ENCODE measurements at places on chromosomes 7 and 10.
A peak's percentile ranks its signal among the peaks of the same experiment; 100 is the strongest.

GRCh38 chr10:113643183-113643582 is 20.7 kb downstream of the NRAP start:
- H3K4me3 ChIP-seq: no peak overlapping the region
- DNase-seq: no peak
- no peaks in the 10 kb centered on the region for H3K36me3 ChIP-seq
- no peaks in the 10 kb centered on the region for H3K4me1 ChIP-seq

- H3K4me3 ChIP-seq: no peak overlapping the region
- no peaks in the 10 kb centered on the region for H3K4me1 ChIP-seq
- H3K27me3 ChIP-seq: no peaks in the 10 kb centered on the region
- DNase-seq: no peak
These were observed 565.8 kb upstream of the ADARB2 start for GRCh38 chr10:2303169-2303568.

DNA sequence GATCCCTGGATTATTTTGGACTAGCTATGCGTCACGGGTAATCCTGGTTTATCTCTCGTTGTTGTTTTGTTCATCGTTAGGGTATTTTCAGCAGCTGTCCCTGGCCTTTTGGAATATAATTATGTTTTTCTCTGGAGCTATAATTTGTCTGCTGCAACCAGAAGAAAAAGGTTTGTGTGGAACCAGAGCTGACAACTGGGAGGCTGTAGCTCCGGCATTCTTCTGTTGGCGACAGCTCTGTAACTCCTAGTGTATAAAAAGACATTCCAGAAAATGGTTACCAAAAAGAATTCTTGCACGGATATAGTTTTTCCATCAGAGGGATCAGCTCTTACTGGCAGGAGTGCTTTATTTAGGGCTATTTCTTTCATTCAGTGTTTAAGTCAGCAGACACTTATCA is 130.9 kb upstream of the PRR15 start:
- H3K27ac ChIP-seq: no peak overlapping the region
- no peak for DNase-seq
- no peak overlapping the region for H3K4me3 ChIP-seq
- no peaks in the 10 kb centered on the region for H3K36me3 ChIP-seq
- no peaks in the 10 kb centered on the region for H3K27me3 ChIP-seq

- no peaks in the 10 kb centered on the region for H3K36me3 ChIP-seq
- H3K4me3 ChIP-seq: no peak overlapping the region
- DNase-seq: peak; percentile 25
- no peak overlapping the region for H3K27ac ChIP-seq
- no peaks in the 10 kb centered on the region for H3K4me1 ChIP-seq
- no peaks in the 10 kb centered on the region for H3K27me3 ChIP-seq
These were observed 59.0 kb upstream of the TAS2R16 start for GRCh38 chr7:123054357-123055133.

DNA sequence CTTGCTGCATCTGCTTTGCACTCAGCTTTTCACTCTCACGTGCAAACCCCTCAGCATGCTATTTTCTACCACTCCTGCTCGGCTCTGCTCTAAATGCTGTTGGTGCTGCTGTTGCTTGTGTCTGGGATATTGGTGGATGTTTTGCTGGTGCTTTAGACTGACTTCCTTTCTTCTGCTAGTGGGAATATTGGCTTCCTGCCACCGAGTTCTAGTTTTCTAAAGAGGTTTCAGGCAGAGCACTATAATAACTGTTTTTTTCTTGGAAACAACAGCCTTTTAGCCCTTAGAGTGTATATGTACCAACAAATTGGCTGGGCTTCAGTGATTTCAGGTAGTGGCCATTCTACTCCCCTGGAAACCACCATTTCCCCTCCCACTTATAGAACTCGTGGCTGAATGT is 27.8 kb downstream of the TMEM236 start:
- no peaks in the 10 kb centered on the region for H3K4me1 ChIP-seq
- no peaks in the 10 kb centered on the region for H3K27me3 ChIP-seq
- no peak for DNase-seq
- no peak overlapping the region for H3K4me3 ChIP-seq

DNA sequence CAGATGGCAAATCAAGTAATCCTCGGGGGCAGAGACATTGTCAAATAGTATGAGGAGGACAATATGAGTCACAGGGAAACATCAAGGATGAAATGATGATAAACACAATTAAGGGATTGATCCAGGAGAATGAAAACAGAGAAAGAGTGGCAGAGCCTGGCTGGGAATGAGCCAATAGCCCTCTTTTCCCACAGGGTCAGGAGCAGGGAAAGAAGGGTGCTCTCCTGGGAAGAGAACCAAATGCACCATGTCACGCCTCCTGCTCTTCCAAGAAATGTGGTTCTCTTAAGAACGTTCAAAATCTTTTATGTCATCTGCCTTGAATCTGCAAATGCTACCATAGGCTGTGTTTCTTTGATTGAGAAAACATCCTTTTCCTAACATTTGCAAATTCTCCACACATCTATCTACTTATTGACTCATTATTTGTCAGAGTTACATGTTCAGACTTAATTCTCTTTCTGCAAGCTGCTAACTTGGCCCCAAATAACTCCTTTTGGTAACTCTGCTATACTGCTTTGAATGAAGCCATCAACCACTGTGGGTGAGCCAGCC is 50.6 kb downstream of the HIPK2 start:
- no peak overlapping the region for H3K4me3 ChIP-seq
- H3K4me1 ChIP-seq: no peaks in the 10 kb centered on the region
- no peaks in the 10 kb centered on the region for H3K27me3 ChIP-seq
- DNase-seq: no peak

GRCh38 chr10:49398000-49398861 is 2.3 kb upstream of the DRGX start:
- peaks cover 9% of the 10 kb centered on the region for H3K4me1 ChIP-seq
- no peak overlapping the region for H3K27ac ChIP-seq
- no peaks in the 10 kb centered on the region for H3K36me3 ChIP-seq
- H3K4me3 ChIP-seq: peak overlapping the region; percentile 46
- H3K27me3 ChIP-seq: peaks cover 10% of the 10 kb centered on the region

DNA sequence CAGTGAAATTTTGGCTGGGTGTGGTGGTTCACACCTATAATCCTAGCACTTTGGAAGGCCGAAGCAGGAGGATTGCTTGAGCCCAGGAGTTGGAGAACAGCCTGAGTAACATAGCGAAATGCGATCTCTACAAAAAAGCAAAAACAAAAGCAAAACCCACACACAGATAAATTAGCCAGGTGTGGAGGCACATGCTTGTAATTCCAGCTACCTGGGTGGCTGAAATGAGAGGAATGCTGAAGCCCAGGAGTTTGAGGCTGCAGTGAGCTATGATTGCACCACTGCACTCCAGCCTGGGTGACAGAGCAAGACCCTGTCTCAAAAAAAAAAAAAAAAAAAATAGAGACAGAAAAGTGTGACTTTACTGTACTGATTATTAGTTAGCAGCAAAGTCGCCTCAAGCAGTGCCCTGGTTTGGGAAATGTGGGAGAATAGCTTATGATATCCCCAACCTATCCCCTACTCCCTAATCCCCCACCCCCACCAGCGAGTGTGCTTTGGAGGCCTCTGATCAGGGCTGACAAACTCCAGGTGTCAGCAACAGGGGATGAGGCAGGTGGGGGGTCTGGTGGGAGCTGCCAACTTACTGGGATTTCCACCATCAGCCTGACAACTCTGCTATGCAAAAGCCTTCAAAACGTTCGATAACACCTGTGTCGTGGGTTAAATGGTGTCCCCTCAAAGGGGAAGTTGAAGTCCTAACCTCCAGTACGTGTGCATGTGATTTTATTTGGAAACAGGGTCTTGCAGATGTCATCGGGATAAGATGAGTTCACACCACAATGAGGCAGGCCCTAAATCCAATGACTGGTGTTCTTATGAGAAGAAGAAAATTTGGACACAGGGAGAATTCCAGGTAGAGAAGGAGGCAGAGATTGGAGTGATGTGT is 124.7 kb upstream of the SDK1 start:
- no peak for DNase-seq
- no peak overlapping the region for H3K27ac ChIP-seq
- H3K27me3 ChIP-seq: no peaks in the 10 kb centered on the region
- H3K4me3 ChIP-seq: no peak overlapping the region

- H3K27ac ChIP-seq: no peak overlapping the region
- DNase-seq: no peak
- no peak overlapping the region for H3K4me3 ChIP-seq
These were observed 12.7 kb upstream of the PAPSS2 start for GRCh38 chr10:87646935-87647334.

GRCh38 chr7:103396471-103396870 is 49.0 kb downstream of the PSMC2 start:
- no peaks in the 10 kb centered on the region for H3K27me3 ChIP-seq
- H3K36me3 ChIP-seq: no peaks in the 10 kb centered on the region
- DNase-seq: no peak
- H3K27ac ChIP-seq: no peak overlapping the region
- no peak overlapping the region for H3K4me3 ChIP-seq

- no peak for DNase-seq
- H3K36me3 ChIP-seq: no peaks in the 10 kb centered on the region
- H3K4me3 ChIP-seq: no peak overlapping the region
- H3K4me1 ChIP-seq: no peaks in the 10 kb centered on the region
- no peaks in the 10 kb centered on the region for H3K27me3 ChIP-seq
These were observed 5.2 kb downstream of the CALN1 start for GRCh38 chr7:72406820-72407403.

GRCh38 chr7:294440-295154 is 4.6 kb downstream of the FOXL3 start:
- no peaks in the 10 kb centered on the region for H3K4me1 ChIP-seq
- peaks cover 13% of the 10 kb centered on the region for H3K27me3 ChIP-seq
- no peak overlapping the region for H3K27ac ChIP-seq
- DNase-seq: no peak

- no peak for DNase-seq
- H3K27ac ChIP-seq: no peak overlapping the region
- H3K27me3 ChIP-seq: no peaks in the 10 kb centered on the region
- H3K4me3 ChIP-seq: no peak overlapping the region
These were observed 42.1 kb upstream of the CXCL12 start for GRCh38 chr10:44427037-44427436.

DNA sequence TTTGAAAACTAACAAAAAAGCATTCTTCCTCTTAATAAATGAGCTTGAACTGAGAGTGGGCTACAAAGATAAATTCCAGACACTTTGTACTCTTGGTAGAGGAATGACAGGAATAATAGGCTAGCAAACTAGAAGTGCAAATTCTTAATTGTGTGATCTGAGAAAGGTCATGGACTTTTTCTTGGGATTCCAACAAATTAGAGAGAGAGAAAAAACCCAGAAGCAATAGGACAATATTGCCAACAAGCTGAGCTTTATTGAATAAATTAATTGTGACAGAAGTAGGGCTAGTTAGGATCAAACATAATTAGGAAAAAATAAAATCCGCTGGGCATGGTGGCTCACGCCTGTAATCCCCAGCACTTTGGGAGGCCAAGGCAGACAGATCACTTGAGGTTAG is 41.4 kb upstream of the LAMB1 start:
- H3K36me3 ChIP-seq: no peaks in the 10 kb centered on the region
- H3K27me3 ChIP-seq: no peaks in the 10 kb centered on the region
- no peak for DNase-seq
- no peak overlapping the region for H3K27ac ChIP-seq

- H3K4me1 ChIP-seq: no peaks in the 10 kb centered on the region
- no peaks in the 10 kb centered on the region for H3K27me3 ChIP-seq
- peak within 1 kb of the TSS; percentile 32 for H3K4me3 ChIP-seq
- H3K27ac ChIP-seq: peak within 1 kb of the TSS; percentile 83
- peak; percentile 78 for DNase-seq
These were observed at the start of gene NUDT13 for GRCh38 chr10:73110345-73110849. NUDT13 (plus strand) TSS chr10:73110455; CDS start chr10:73114366, 3,911 bp downstream.

DNA sequence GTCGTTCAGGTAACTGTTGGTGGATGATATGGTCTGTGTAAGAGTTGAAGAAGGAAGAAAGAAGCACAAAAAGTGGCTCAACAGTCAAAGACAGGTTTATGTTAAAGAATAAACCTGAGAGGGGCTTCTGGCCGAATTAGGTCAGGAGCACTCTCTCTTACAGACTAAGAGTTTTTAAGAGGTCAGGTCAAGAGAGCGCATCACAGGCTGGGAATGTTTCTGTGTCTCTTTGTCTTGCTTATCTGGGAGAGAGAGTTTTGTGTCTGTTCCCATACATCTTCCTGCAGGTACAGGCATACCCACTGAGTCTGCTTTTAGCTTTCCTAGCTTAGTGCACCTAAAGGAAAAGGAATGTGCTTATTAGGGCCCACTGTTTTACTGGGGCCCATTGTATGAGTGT is 22.2 kb upstream of the PRPF18 start:
- no peaks in the 10 kb centered on the region for H3K4me1 ChIP-seq
- no peak overlapping the region for H3K4me3 ChIP-seq
- no peaks in the 10 kb centered on the region for H3K36me3 ChIP-seq
- no peak for DNase-seq
- H3K27me3 ChIP-seq: no peaks in the 10 kb centered on the region
- H3K27ac ChIP-seq: no peak overlapping the region

GRCh38 chr7:80722616-80723195 is 84.3 kb downstream of the CD36 start:
- no peaks in the 10 kb centered on the region for H3K36me3 ChIP-seq
- DNase-seq: no peak
- no peaks in the 10 kb centered on the region for H3K27me3 ChIP-seq
- H3K27ac ChIP-seq: no peak overlapping the region
- no peaks in the 10 kb centered on the region for H3K4me1 ChIP-seq

- no peaks in the 10 kb centered on the region for H3K27me3 ChIP-seq
- H3K4me1 ChIP-seq: no peaks in the 10 kb centered on the region
- no peaks in the 10 kb centered on the region for H3K36me3 ChIP-seq
- no peak for DNase-seq
- no peak overlapping the region for H3K4me3 ChIP-seq
- H3K27ac ChIP-seq: no peak overlapping the region
These were observed 181.0 kb downstream of the GALNT17 start for GRCh38 chr7:71312755-71313490.

DNA sequence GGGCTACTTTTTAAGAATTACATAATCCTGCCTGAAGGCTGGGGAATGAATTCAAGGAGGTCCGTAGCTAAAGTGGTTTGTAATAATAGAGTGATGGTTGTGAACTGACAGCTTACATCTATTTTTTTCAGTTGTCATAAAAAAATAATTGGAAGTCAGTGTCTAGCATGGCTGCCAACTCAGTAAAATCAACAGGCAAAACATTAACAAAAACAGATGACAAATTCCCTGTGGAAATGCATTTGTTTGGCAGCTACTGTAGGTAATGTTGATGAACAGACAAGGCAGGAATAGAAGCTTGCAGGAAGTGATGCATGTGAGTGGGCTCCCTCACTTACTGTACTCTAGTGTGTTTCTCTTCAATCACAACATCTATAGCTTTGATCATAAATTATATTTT is 766.0 kb upstream of the POT1 start:
- no peaks in the 10 kb centered on the region for H3K4me1 ChIP-seq
- no peaks in the 10 kb centered on the region for H3K27me3 ChIP-seq
- no peak overlapping the region for H3K4me3 ChIP-seq
- H3K27ac ChIP-seq: no peak overlapping the region
- H3K36me3 ChIP-seq: no peaks in the 10 kb centered on the region
- no peak for DNase-seq

DNA sequence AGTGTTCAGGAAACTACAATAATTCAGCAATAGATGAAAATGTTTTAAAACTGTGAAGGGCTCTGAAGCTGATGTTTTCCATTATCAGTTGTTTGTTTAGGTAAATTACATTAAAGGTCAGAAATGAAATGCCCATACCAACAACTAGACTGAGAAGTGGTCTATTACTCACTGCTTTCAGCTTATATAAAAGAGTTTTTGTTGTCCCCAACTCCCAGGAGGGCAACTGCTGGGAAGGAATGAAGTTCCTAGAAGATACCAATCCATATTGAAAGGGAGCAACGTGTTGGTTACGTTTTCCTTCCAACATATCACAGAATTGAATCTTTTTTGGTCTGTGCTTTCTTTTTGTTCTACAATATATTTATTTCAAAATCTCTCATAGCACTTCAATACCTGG is 330.6 kb upstream of the LRRN3 start:
- H3K4me3 ChIP-seq: no peak overlapping the region
- H3K27me3 ChIP-seq: no peaks in the 10 kb centered on the region
- no peaks in the 10 kb centered on the region for H3K36me3 ChIP-seq

Data from pancreas (tissue), 10 donors.